ENCODE measurements at places on chromosomes 7 and 10.

GRCh38 chr10:100014071-100014762 is 4.5 kb upstream of the DNMBP start:
- DNase-seq: no peak

- DNase-seq: no peak
Measured at GRCh38 chr7:30898411-30898810, 13.2 kb upstream of the AQP1 start.

DNA sequence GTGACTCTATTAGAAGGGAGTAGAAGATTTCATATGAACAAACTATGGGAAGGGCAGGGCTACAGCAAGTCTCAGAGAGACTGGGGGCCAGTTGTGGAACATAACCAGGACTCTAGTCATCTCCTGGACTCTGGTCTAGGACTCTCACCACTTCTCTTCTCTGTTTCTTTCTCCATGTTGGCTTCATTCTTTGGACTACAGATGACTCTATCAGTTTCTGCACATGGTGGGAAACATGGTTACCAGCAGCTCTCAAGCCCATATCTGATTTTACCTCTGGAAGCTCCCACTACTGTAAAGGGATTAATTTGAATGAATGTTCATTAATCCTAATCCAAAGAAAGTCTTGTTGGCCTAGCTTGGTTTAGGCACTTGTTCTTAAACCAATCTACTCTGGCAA is 84.7 kb downstream of the LRGUK start:
- no peak for DNase-seq

DNA sequence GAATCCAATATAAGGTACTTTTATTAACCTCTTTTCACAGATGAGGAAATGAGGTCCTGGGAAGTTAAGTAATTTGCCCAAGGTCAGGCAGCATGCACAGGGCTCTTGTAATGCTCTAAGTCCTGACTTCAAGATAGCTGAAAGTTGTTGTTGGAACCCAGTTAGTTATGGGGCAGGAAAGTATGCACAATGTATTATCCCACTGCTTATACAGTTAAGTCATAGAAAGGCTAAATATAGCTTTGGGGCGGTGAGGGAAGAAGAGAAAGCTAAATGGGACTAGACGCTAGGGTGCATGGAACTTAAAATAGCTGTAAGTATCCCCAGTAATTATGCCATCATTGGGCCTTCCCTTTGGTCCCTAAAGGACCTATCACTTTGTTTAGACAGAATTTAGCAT is 9.2 kb downstream of the GLCCI1 start:
- DNase-seq: no peak

DNA sequence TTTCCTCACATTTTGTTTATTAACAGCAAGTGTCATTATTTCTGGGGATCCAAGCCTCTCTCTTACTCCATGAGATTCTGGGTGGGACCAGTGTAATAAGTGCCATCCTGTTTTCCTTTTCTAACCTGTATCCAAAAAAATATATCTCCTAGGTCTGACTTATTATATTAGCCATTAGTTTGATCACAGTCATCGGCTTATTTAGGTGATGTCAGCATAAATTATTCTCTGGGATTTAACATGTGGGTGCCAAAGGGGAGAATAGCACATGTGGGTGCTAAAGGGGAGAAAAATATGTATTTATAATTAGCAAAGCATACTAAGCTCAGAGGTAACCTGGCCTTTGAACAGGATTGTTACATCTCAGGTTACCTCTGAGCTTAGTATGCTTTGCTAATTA is 293.8 kb upstream of the SEMA3D start:
- DNase-seq: no peak

DNA sequence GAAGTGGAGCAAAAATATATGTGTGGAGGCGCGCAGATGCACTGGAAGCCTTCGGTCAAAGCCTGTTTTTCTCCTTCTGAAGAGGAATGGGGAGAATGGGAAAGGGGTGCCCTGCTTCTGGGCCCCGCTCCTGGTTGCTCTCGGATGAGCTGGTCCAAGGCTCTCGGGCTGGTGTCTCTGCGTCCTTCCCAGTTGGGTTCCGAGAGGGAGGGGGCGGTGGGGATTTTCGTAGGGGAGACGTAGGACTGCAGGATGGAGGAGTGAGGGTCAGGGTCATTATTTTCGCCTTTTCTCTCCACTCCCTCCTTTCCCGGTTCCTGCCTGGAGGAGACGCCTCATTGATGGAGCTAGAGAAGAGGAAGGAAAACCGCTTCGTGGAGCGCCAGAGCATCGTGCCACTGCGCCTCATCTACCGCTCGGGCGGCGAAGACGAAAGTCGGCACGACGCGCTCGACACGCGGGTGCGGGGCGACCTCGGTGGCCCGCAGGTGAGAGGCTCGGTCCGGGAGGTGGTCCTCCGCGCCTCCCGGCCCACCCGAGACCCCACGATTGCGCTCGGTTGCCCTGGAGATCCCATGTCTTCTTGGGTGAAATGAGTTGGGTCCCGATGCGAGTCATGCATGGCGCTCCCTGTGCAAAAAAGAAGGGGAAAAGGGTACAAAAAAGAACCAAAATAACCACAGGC is 790 bp downstream of the ADAM22 start:
- DNase-seq: peak; percentile 15

GRCh38 chr7:46939089-46939488 is 642.8 kb downstream of the TNS3 start:
- DNase-seq: no peak

DNA sequence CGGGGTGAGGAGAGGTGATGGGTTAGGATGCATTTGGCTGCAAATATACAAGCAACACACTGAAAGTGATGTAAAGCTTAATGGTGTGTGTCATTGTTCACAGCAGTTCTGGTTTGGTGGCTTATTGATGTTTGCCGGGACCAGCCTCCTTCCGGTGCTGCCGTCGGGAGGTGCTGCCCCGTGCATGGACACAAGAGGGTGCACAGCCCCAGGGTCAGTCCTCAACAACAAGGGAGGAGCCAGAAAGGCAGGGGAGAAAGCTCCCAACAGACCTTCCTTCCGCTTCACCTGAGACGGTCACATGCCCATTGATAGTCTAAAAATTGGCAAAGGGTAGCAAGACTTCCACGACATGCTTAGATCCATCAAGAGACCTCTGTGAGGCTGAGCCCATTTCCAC is 9.5 kb downstream of the RNF32 start:
- DNase-seq: peak; percentile 16

DNA sequence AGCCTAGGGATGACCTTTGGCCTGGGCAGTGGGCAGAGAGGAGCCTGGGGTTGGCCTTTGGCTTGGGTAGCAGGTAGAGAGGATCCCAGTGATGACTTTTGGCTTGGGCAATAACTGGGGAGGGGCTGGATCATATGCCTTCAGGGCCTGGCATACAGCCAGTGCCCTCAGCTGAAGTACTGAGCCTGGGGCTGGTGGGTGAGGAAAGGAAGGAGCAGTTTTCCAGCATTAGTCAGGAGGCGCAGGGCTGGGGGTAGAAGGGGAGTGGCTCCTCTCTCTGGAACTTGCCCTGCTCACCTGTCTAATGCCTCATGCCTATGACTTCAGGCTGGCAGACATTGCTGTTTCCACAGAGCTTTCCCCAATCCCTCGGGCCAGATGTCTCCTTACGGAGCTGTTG is 15.2 kb upstream of the COMTD1 start:
- DNase-seq: no peak

- DNase-seq: no peak
Measured at GRCh38 chr10:34506786-34507185, 308.3 kb downstream of the PARD3 start.

- no peak for DNase-seq
Measured at GRCh38 chr7:140375323-140375722, 23.0 kb downstream of the SLC37A3 start.
